NCI-H2227 treated with DMSO at 0.1 percent for 48 hours (cell line): ENCODE measurements at places on chromosomes 3 and 15.

DNA sequence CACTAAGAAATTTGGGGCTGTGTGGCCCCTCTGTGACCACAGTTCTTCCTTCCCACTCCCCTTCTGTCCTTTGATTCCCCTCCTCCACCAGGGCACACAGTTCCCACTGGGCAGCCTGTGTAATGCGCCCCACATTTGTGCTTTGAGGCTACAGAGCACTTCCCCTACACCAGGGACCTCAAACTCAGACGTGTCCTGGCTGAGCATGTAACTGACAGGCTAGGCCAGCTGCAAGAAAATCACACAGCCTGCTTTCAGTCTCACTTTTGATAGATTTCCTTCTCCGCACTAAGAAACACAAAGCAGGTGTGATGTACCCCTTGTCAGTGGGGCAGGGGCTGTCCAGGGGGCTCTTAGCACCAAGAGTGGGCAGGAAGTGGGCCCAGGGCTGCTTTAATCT lies 29.6 kb downstream of the PRKCD start:
- no peak for DNase-seq

- DNase-seq = peak; percentile 0
These were observed 15.1 kb downstream of the PLSCR5 start for GRCh38 chr3:146589899-146590508.

DNA sequence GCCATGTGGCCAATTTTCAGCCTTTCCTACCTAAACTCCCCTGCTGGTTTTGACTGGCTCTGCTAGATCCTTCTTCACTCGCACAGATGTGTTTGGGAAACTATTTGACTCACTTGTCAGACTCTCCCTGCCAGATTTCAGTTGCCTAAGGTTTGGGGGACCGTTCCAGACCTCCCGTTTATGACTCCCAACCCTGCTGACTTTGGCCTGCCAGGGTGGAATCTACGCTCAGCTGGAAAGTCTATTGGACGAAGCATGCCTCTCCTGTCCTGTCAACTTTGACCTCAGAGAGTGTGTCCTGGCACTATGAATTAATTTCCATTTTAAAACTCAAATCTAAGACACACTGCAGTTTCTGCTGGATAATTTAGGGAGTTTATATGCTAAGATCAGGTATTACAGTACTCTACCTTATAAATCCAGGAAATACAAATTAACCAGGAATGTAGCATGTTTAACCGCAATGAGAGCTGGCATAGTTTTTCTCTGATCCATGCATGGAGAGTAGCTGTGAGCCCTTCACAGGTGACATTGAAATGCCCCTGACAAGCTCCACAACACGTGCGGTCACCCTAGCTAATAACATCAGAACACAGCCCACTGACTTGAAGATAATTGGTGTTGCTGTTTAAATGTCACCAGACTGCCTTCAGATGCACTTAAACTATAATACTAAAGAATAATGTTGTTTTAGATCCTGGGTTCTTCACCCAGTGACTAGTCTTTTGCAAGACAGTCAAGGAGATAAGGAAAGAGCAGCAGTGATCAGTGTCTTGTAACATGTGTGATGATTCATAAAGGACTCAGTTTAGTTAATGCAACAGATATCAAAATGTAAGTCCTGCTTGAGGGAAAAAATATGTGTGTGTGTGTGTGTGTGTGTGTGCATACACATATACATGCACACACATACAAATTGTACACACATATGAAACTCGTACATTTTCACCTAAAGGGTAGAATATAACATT lies 223.0 kb upstream of the MCTP2 start:
- DNase-seq = no peak

- DNase-seq = peak; percentile 25
These were observed 826 bp downstream of the CCDC66 start for GRCh38 chr3:56557831-56558170.

GRCh38 chr3:193809106-193809505 lies 216.1 kb downstream of the OPA1 start:
- no peak for DNase-seq

GRCh38 chr3:45409921-45410320 lies 21.5 kb downstream of the LARS2 start:
- no peak for DNase-seq

- no peak for DNase-seq
These were observed 140.4 kb downstream of the UBE2E2 start for GRCh38 chr3:23343509-23343908.

DNA sequence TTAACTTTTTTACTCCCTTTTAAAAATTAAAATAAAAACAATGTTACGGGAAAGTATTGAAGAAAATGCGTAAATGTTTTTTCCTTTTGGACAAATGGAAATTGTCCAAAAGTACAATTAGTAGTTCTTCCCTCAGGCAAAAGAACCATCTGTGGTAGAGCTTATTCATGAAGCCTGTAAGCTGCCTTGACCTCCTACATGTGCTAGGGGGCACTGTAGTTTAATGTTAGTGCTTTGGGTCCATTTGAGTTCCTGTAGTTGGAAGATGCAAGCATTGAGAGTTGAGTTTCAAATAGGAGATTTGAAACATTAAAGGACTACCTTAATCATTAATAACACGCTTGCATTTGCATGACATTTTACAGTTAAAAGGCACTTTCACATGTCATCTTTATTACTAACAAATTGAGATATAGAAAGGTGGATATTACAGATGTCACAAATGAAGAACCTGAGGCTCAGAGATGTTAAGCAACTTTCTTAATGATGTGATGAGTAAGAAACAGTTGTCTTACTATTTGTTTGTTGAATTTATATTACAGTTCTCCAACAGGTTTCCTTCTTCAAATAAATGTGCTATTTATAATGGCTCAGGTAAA lies 1.8 kb upstream of the ZNF385D start:
- DNase-seq = peak; percentile 24

DNA sequence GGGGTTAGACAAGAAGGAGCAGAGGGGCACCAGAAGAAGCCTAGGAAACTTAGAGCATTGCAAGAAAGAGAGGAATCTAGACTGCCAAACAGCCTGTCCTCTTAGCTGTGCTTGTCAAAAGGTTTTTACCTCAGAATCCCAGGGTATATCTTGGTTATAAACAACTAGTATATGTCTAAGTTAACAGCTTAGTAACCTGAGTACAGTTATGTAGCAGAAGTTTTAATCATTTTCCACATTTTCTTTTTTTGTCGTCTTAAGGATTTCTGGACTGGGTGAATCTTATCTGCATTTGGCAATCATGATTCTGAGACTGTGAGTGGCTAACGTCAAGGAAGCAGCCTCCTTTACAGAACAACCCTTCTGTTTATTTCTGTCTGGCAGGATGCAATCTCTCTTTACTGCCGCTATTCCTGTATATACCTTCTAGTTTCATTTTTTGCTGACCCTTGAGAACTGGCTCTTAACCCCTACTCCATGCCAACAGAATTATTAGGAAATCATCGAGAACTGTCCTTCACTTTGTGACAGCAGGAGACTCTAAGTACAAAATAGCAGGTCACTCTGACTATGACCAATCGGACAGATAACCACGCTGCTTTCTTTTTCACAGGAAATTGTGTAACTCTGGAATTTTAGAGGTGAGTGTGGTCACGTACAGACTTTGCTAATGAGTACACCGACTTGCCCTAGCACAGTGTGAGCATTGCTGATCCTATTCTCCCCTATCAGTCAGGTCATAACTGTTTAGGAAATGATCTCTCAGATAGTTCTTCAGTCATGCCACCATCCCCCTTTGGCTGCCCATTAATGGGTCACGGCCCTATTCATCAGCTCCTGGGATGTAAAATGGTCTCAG lies 3.3 kb upstream of the CP start:
- DNase-seq = no peak

GRCh38 chr3:4290272-4290893 lies 12.8 kb upstream of the SETMAR start:
- no peak for DNase-seq

DNA sequence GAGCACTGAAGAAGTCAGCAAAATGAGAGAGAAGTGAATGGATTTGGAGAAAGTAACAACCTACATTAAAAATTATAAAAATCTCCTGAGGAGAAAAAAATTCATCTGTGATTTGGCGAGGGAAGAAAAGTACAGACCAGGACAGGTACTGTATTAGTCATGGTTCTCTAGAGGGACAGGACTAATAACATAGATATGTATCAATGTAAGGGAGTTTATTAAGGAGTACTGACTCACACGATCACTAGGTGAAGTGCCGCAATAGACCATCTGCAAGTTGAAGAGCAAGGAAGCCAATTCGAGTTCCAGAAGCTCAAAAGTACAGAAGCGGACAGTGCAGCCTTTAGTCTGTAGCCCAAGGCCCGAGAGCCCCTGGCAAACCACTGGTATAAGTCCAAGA lies 1004.4 kb upstream of the ALCAM start:
- DNase-seq = no peak

DNA sequence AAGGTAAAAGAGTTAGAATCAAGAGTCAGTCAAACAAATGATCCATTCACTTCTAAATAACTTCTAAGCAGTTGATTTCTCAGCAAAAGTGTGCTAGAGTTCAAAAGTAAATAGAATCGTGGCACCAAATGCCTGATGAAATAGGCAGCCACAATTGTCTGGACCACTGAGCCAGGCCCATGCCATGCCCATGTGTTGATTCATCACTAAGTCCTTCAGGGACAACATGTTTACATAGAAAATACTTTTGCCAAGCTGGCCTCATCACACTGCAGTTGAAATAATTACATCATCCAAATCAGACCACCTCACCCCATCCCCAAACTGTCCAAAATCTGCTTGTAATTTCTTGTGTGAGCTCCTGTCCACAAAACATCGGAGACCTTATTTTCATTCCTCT lies 216.3 kb downstream of the IGSF11 start:
- no peak for DNase-seq

GRCh38 chr15:59401824-59402569 lies 29.3 kb upstream of the MYO1E start:
- no peak for DNase-seq

GRCh38 chr3:167776066-167776685 lies 40.7 kb downstream of the SERPINI1 start:
- DNase-seq = no peak

- DNase-seq = peak; percentile 0
These were observed 42.8 kb downstream of the TFDP2 start for GRCh38 chr3:142106548-142106947.

GRCh38 chr3:115108614-115109013 lies 38.5 kb downstream of the ZBTB20 start:
- no peak for DNase-seq

GRCh38 chr3:117018655-117019054 lies 309.1 kb downstream of the TUSC7 start:
- no peak for DNase-seq

- no peak for DNase-seq
These were observed 26.9 kb downstream of the MKRN2OS start for GRCh38 chr3:12518261-12519028.

GRCh38 chr3:178588628-178589027 lies 52.4 kb downstream of the KCNMB2 start:
- peak; percentile 95 for DNase-seq

- no peak for DNase-seq
These were observed 9.4 kb downstream of the ZSCAN29 start for GRCh38 chr15:43361313-43361903.

- DNase-seq = no peak
These were observed 17.4 kb downstream of the TIMP4 start for GRCh38 chr3:12141350-12141749.

DNA sequence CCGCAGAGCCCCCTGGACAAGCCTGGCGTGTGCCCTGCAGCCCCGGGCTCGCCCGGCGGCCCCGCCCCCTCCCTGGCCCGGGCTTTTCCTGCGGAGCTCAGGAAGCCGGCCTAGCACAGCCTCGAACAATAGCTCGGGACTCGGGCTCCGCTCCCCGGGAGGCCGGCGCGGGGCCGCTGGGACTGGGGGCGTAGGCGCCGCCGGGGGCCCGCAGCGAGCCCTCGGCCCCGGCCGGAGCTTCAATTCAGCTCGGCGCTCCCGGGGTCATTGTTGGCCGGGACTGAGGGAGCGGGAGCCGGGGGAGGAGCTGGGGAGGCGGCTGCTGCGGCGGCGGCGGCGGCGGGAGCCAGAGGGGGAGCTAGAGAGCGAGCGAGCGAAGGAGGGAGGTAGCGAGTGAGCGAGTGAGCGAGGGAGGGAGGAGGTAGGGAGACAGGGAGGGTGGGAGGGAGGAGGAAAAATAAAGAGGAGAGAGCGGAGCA lies 41.0 kb upstream of the ROPN1 start:
- peak; percentile 69 for DNase-seq

DNA sequence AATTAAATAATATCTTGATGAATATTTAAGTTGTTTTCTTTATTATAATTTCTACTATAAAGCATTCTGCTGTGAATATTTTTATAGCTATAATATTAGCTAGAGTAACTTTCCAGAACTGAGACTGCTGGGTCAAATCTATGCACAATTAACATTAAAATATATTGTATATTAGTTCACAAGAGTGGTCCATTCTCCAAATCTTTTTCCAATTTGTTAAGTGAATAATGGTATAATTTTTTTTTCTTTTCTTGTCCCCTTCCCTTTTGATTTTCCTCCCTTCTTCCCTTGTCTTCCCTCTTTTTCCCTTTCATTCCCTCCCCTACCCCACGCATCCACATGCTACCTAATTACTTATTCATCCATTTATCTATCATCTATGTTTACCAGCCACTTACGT lies 977.5 kb downstream of the TUSC7 start:
- no peak for DNase-seq

DNA sequence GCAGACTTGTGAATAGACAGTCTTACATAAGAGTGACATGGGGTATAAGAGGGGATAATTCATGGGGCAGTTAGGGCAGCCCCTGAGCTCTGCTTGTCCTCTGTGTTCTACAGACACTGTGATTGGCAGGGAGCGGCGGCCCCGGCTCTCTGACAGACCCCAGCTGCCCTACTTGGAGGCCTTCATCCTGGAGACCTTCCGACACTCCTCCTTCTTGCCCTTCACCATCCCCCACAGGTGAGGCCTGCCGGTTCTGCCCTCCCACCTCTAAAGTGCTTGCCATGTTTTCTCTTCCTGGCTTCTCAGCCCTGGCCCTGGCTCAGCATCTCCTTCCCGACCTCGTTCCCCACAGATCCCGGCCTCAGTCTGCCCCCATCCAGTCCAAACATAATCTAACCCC lies 3.4 kb downstream of the CYP1A2 start:
- no peak for DNase-seq

DNA sequence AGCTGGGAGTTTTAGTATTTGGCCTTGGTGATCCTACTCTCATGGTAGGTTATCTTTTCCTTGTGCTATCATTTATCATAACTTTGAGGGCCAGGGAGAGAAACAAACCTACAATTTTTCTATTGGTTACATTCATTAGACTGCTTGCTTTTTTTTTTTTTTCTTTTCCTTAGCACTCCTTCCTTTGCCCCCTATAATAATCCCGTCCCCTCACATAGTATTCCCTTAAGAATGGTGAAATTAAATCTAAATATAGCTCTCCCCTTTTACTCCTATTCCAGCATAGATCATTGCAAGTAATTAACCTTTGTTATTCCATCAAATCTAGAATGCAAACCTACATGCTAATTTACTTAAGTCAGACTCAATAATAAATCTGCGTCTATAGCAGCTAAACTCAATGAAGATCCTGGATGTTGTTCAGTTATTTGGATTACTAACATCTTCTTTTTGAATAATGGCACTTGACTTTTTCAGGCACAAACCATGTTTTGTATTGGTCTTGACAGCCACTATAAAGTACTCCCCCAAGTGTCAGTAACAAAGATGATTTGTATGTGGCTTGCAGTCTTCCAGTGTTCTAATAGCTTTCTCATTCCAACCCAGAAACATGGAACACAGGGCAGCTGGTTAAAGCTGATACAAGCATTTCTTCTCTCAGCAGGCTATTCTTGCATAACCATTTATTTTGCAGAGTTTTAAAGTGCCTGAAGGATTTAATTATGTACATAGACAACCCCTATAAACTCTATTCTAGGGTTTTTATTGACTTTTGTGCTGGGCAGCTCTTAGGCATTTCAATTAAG lies 420.6 kb downstream of the MECOM start:
- no peak for DNase-seq
